Sciatic nerve (tissue), 2 donors: ENCODE measurements at places on chromosomes 4 and X.

GRCh38 chr4:118994030-118994429 lies 105.4 kb downstream of the SYNPO2 start:
- no peak for DNase-seq

DNA sequence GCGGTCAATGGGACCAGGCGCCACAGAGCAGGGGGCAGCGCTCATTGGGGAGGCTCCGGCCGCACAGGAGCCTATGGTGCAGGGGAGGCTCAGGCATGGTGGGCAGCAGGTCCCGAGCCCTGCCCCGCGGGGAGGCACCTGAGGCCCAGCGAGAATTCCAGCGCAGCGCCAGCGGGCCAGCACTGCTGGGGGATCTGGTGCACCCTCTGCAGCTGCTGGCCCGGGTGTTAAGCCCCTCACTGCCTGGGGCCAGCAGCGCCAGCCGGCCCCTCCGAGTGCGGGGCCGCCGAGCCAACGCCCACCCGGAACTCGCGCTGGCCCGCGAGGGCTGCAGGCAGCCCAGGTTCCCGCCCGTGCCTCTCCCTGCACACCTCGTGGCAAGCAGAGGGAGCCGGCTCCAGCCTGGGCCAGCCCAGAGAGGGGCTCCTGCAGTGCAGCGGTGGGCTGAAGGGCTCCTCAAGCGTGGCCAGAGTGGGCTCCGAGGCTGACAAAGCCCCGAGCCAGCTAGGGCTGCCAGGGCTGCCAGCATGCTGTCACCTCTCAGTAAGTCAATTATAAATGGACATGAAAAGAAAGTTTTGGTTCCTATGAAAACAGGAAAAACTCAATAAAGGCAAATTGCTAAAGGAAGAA lies 14.5 kb downstream of the FAM184B start:
- no peak for DNase-seq

DNA sequence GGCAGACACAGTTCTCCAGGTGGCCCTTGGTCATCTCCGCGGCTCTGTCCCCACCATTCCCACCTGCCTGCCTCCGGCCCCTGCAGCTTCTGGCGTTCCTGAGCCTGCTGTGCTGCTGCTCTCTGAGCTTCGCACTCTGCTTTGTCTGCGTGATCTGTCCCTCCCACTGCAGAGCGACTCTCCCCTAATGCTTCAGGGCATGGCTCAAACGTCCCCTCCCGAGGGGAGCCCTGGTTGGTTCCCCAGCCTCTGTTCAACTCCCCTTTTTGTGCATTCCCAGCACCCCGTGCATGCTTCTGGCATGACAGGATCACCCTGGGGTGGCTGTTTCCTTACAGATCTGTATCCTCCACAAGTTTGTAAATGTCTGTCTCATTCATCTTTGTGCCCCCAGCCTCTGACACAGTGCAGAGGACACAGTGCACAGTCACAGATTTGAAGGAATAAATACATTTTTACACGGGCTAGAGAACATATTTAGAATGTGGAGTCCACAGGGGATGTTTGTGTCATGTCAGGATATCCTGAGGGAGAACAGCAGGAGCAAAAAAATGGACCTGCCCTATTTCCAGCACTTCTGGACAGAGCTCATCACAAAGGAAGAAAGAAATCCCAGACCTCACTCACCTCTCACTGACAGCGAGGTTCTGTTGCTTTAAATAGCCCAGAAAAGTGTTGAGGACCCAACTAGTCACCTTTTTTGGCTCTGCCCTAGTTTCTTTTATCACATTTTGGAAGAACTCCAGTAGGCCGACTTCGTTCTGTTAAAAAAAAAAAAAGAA lies 72.6 kb downstream of the GATB start:
- DNase-seq = no peak

GRCh38 chr4:158671915-158672806 lies at the start of gene ETFDH:
Gene ETFDH (plus strand): TSS chr4:158672296. CDS start chr4:158672457, 161 bp downstream.
- DNase-seq = peak; percentile 99

DNA sequence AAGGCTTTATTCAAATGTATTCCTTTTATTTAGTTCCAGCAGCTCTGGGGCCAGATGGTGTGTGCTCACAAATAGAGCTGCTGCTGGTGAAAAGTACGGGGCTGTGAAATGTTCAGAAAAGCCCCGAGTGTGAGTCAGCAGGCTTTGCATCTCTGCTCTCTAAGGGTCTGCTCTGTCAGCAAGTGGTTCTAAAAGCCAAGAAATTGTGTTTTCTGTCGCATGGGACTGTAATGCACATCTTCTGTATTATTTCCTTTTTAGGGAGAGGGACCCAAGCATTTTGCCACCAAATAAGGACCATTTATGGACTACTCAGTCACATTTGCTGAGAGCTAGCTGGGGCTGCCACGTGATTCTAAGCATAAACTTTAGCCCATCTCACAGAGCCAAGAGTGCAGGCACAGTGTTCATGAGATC lies 82.9 kb upstream of the NHS start:
- DNase-seq = no peak

GRCh38 chr4:86498863-86499166 lies 95.3 kb upstream of the PTPN13 start:
- DNase-seq = no peak

GRCh38 chr4:183838987-183839712 lies 66.0 kb upstream of the STOX2 start:
- no peak for DNase-seq

GRCh38 chrX:2401590-2402360 lies 99.0 kb downstream of the DHRSX start:
- no peak for DNase-seq
